ENCODE measurements at places on chromosomes 1 and 21.

- DNase-seq = no peak
Observed at GRCh38 chr21:28636752-28637691, 355.7 kb downstream of the LTN1 start.

DNA sequence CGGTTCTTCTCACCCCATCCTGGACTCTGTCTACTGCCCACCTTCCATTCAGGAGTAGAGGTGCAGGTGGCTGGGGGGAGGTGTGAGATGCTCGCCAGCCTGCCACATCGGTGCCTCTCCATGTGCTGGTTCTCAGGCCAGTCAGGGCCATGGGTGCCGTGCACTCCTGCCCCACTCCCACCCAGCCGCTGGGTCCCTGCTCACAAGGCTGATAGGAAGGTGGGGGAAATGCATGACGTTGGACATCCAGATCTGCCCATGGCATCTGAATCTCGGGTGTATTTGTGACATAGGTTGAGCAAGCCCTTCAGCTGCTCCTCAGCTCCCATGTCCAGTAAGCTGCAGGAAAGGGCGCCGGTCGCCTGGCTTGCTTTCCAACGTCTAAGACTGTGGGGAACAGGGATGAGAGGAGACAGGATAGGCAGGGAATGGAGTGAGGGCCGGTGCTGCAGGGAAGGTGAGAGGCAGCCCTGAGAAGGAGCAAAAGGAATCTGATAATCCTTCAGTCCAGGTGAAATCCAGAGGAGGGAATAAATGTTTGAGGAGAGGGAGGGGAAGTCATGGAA, 11.8 kb downstream of the S100A7A start:
- no peak for DNase-seq

GRCh38 chr1:180951186-180951745, 38.6 kb downstream of the KIAA1614 start:
- DNase-seq = no peak

GRCh38 chr1:89987159-89987819, 7.6 kb upstream of the ZNF326 start:
- DNase-seq = peak; percentile 47

DNA sequence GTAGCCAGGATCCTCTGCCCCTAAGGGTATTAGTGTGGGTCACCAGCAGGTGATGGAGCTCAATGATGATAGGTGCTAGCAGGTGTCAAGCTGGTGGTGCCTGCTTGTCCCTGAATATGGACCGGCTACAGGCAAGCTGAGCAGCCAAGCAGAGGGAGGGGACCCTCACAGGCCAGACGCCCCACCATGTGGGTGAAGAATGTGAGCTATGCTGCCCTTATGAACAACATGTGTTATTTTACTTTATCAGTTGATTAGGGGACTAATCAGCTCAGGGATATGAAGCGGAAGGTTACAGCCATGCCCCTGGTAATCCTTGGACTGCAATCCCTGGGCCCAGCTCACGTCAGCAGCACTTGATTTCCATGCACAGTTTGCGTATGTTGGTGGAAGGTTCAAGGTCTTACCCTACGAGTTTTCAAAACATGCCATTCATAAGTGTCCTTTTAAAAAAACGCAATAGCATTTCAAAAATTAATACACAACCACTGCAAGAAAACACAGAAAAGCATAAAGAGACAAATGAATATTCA, 106.0 kb downstream of the CDC7 start:
- DNase-seq = no peak

All from T follicular helper cell (primary cell).